ENCODE measurements at places on chromosomes 7 and 10. TPM values are rescaled to one million over a fixed set of nuclear protein-coding genes. Genes with fewer than 3 reads are reported as not detected.

Gene CDHR1
- total RNA-seq: not detected

Gene PLEKHS1
- 0.09 TPM for total RNA-seq

Gene TLX1
- total RNA-seq: not detected

Gene CDK1
- total RNA-seq: 86.2 TPM

Gene COL17A1
- total RNA-seq: 2.7 TPM

Gene CYP2E1
- total RNA-seq: 0.39 TPM

Gene SH2D4B
- total RNA-seq: 0.03 TPM

Gene PDE6C
- total RNA-seq: not detected

Gene CPVL
- total RNA-seq: 0.34 TPM

Gene SMKR1
- 11.8 TPM for total RNA-seq

Gene CCDC3
- 1.2 TPM for total RNA-seq

Gene SPDYE9
- not detected for total RNA-seq

Gene FANK1
- total RNA-seq: 3.7 TPM
